Globus pallidus (tissue), 1 donor: ENCODE measurements at places on chromosomes 6 and 20.

GRCh38 chr6:90263633-90264032 is 33.0 kb downstream of the BACH2 start:
- no peak for DNase-seq

GRCh38 chr6:135116571-135116970 is 61.9 kb upstream of the HBS1L start:
- DNase-seq = no peak

GRCh38 chr20:6740096-6740495 is 27.4 kb upstream of the BMP2 start:
- no peak for DNase-seq

DNA sequence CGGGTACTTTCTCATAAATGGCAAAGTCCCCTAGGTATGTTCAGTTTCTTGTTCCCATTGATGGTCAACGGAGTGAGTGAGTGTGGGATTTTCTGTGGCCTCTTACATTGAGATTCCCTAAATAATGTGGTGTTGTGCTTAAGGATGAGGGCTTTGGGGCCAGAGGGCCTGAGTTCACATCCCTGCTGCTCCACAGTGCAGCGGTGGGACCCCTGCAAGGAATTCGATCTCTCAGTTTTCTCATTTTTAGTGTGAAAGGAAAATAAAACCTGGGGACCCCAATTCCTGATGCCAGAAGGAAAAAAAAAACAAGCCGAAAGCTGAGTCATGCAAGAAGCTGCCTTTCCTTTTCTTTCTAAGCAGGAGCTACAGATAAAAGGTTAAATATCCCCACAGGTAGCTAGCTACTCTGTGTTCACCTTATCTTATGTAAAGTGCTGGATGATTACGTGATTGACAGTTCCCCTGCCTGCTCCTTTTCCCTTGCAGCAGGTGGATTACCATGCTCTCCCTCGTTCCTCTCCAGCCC is 120.2 kb upstream of the CLDN20 start:
- DNase-seq = no peak

- DNase-seq = no peak
Observed at GRCh38 chr6:135334169-135334568, 153.1 kb downstream of the MYB start.

GRCh38 chr6:109962271-109962670 is 15.8 kb upstream of the GPR6 start:
- no peak for DNase-seq

DNA sequence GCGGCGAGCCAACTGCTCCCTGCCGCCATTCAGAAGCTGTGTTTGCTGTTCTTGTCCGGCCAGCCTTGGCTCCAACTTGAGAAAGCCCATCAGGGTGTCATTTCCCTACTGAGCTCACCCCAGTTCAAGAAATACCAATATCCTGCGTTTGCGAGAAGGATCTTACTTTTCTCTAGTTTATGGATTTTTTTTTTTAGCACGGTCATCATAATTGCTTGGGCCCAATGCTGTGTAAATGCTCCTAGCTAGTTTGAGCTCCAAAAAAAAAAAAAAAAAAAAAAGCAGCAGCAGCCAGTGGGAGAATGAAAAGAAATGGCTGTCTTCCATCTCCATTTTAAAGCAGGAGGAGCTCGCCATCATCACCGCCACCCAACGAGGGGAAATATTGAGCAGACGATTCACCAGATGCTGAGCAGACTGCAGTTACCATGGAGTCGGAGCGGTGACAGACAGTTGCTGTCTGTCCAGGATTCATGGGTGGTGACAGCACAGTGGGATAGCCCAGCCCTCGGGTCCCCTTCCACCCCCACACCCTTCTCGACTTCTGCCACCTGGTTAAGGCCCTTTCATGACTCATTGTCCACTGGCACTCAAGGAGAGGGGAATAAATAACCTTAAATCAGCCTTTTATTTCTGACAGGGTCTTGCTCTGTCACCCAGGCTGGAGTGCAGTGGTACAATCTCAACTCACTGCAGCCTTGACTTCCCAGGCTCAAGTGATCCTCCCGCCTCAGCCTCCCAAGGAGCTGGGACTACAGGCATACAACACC is 132.4 kb upstream of the SNX9 start:
- DNase-seq = no peak

DNA sequence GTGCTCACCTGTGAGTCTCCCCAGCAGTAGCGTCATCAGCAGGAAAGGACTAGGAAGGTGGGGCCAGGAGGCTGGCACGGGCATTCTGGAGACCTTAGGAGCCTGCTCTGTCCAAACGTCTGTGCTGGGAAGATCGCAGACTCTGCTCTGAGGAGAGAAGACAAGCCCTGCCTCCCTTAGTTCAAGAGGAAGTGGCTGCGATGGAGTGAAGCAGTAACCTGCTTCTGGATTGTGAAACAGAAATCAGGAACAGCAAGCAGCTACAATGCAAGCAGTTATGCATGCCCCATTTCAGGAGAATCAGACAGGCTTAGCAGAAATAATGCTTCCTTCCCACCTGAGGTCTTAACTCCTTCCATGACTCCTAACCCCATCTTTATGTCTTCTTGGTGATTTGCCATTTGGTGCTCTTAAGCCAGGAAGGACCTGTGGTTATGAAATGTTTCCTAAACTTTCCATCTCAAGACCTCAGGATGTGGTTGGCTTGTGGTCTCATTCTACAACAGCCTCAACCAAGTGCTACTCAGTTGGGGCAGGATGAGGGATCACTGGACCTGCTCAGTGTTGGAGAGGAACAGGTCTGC is at the start of gene SIRPB1:
Gene SIRPB1, minus strand, starts transcription at position 149 of the 584 bp plus-strand sequence. Its CDS starts 65 bp downstream, at position 84.
- peak; percentile 35 for DNase-seq

GRCh38 chr6:96466147-96466863 is 55.3 kb upstream of the UFL1 start:
- DNase-seq = no peak

- DNase-seq = no peak
Observed at GRCh38 chr6:127263481-127263880, 3.2 kb upstream of the RNF146 start.

DNA sequence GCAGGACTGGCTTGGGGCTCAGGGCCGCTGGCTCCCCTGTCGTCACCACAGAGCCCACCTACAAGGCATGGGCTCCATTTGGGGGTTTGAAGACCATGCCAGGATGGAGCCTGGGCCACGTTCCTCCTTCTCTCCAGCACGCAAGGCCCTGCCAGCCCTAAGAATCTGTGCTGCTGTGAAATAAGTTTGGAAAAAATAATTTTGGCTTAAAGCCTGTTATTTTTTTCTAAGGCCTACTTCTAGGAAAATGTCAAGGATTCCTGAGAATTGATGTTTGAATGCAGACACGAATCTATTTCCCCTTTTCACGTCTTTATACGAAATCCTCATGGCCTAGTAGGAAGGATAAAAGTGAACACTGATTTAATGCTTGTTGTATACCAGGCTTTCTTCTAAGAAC is 107.5 kb downstream of the LRFN2 start:
- DNase-seq = no peak

- DNase-seq = no peak
Observed at GRCh38 chr20:63864545-63864977, 509 bp upstream of the TPD52L2 start.

GRCh38 chr20:48295445-48295903 is 510.2 kb upstream of the SULF2 start:
- peak; percentile 21 for DNase-seq
